GM12878 (cell line): ENCODE measurements at places on chromosomes 3 and 15. TPM values are rescaled to one million over a fixed set of nuclear protein-coding genes. Genes with fewer than 3 reads are reported as not detected.

DNA sequence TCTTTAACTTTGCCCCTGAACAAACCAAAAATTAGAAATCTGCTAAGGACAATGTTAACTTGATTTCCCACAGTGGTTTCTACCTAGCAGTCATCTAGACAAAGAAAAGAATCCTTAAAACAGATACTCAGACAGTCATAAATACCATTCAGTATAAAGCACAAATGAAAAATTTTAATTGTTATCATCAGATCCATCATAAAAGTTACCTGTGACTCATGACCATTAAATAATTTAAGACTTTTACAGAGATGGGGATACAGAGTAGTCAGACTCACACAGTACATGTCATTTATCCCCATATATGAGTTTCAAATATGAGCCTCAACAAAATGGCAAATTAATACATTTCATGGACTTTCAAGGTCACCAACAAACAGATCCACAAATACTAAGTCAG is 116.8 kb downstream of the HERC1 start:
- H3K4me3 ChIP-seq, result no peak overlapping the region
- peaks cover 13% of the 10 kb centered on the region for H3K4me1 ChIP-seq
- H3K27me3 ChIP-seq, result no peaks in the 10 kb centered on the region
- no peak for DNase-seq

DNA sequence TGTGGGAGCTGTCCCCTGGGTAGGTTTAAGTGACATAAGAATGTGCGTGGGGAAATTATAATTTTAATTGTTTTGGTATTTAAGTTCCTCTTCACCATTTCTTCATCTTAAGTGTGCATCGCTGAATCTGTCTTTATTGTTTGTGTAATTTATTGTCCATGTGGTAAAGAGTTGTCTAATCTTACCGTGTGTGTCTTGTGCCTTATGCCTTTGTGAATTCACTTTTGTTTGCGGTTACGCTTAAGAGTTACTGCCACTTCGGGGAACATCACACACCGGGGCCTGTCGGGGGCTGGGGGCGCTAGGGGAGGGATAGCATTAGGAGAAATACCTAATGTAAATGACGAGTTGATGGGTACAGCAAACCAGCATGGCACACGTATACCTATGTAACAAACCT is 767 bp downstream of the WDR48 start:
- no peak for DNase-seq
- no peaks in the 10 kb centered on the region for H3K36me3 ChIP-seq
- no peak overlapping the region for H3K27ac ChIP-seq
- peaks cover 4% of the 10 kb centered on the region for H3K4me1 ChIP-seq

GRCh38 chr3:160044121-160044520 is 55.5 kb downstream of the IL12A start:
- H3K36me3 ChIP-seq, result no peaks in the 10 kb centered on the region
- no peak for DNase-seq
- no peaks in the 10 kb centered on the region for H3K4me1 ChIP-seq
- H3K27me3 ChIP-seq, result no peaks in the 10 kb centered on the region; the same call in none of the 2 replicates
- no peak overlapping the region for H3K4me3 ChIP-seq

- H3K27me3 ChIP-seq, result no peaks in the 10 kb centered on the region
- no peak overlapping the region for H3K4me3 ChIP-seq
- H3K27ac ChIP-seq, result no peak overlapping the region; the same call in 1 of the 2 replicates
- H3K4me1 ChIP-seq, result no peaks in the 10 kb centered on the region
- no peak for DNase-seq
These were observed 10.7 kb upstream of the ANXA2 start for GRCh38 chr15:60408463-60408981.

GRCh38 chr15:35560870-35561269 is 14.9 kb upstream of the DPH6 start:
- no peaks in the 10 kb centered on the region for H3K27me3 ChIP-seq
- DNase-seq, result no peak
- H3K4me3 ChIP-seq, result no peak overlapping the region

The CLDN16 gene
- total RNA-seq, result 3.2 and 3.6 TPM in 2 replicates

- no peak for DNase-seq
- H3K27ac ChIP-seq, result no peak overlapping the region
- H3K4me3 ChIP-seq, result no peak overlapping the region
- H3K4me1 ChIP-seq, result no peaks in the 10 kb centered on the region
- no peaks in the 10 kb centered on the region for H3K36me3 ChIP-seq
These were observed 202.9 kb upstream of the CTNNB1 start for GRCh38 chr3:40996382-40996781.

DNA sequence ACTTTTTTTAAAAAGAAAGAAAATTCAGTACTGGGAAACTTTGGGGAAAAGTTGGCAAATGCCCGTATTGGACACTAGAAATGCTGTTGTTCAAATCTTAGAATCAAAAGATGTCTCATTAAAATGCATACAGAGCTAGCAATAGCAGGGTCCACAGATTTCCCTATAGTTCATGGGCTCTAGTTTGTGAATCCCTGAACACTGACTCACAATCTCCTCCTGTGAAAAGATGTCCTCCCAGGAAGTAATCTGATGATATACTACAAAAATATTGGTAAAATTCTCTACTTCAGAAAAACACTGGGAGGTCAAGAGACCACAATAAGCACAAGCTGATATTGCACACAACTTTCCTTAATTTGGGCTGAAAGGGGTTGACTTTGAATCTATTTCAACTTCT is 568.4 kb upstream of the ZNF385D start:
- H3K4me3 ChIP-seq, result no peak overlapping the region
- H3K36me3 ChIP-seq, result no peaks in the 10 kb centered on the region
- no peaks in the 10 kb centered on the region for H3K4me1 ChIP-seq
- H3K27ac ChIP-seq, result no peak overlapping the region

DNA sequence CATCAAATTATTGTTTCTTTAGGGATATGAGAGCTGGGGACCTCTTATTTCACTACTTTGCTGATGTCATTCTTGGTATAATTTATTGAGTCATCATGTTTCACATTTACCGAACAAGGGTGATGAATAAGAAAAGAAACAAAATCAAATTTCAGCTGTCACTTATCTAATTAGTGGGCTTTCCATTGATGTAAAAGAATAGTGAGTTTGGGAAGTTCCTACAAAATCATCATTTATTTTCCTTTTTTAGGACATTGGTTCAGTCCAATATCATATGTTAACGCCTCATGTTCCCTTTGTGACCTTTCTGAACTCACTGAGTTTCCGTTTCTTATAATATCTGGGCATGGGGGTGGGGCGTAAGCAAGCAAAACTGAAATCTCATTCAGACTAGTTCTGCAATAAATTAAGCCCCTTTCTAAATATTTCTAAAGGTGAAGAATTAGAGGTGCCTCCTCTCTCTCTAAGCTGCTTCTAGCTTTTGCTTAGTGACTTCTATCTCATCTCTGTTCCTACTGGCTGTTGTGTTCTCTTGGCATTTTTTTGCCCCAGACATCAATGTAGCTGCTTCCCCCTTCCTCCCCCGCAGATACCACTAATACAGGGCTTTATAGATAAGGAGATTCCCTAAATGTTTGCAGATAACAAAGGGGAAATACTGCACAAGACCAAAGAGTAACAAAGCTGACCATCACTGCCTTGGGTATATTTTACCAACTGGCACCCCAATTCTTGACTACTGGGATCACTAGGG is 238.0 kb upstream of the CTNNB1 start:
- DNase-seq, result no peak
- no peak overlapping the region for H3K4me3 ChIP-seq
- peaks cover 12% of the 10 kb centered on the region for H3K4me1 ChIP-seq
- no peaks in the 10 kb centered on the region for H3K27me3 ChIP-seq
- H3K27ac ChIP-seq, result peak overlapping the region; percentile 36
- H3K36me3 ChIP-seq, result no peaks in the 10 kb centered on the region
